Spinal cord (tissue), 10 donors: ENCODE measurements at places on chromosomes 1 and 21. TPM values are rescaled to one million over a fixed set of nuclear protein-coding genes. Genes with fewer than 3 reads are reported as not detected.

- DNase-seq = no peak
These were observed 19.7 kb downstream of the YARS1 start for GRCh38 chr1:32797456-32797855.

Gene CLEC20A
- total RNA-seq = not detected

Gene ATAD3C
- 0.72 TPM for total RNA-seq

Gene ITLN1
- 1.1 TPM for total RNA-seq

Gene ACKR1
- 6.1 TPM for total RNA-seq

DNA sequence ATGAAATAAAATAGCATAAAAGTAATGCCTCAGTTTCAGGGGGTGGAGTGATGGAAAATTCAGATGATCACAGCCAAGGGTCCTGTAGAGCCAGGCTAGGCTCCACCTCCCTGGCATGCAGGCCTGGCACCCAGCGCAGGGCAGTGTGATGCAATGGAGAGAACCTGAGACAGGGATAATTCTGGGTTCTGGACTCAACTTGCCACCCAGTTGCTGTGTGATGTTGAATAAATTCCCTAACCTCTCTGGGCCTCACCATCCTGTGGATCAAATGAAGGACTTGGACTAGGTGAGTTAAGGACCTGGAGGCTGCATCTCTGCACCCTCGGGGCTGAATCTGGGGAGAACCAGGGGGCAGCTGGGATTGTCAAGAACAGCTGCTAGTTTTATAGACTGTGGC, 17.0 kb downstream of the PADI2 start:
- DNase-seq = no peak

DNA sequence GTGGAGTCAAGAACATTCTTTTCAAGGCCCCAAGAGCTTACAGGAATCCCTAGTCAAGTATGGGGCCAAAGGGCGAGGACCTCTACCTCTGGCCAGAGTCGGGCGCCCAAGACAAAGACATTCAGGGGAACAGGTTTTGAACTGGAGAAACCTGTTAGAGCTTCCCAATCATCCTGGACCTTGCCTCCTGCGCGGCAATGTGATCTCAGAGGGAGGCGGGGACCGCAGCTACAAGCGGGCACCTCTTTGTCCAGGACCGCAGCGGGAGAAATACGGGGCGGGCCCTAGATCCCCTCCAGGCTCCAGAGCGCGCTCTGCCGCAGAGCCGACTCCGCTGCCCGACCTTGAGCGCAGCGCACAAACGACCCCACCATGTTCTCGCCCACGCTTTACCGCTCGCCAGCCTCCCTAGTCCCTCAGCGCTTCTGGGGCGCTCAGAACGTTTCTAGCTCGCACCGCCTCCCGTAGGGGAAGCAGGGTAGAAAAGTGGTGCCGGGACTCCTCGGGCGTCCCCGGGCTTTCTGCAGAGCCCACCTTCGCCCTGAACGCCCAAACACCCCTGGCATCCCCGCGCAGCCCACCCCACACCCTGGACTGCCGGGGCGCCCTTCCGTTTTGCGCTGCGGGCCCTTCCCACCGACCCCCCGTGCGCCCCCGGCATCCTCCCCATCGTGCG, 28.1 kb downstream of the RABIF start:
- DNase-seq = no peak

DNA sequence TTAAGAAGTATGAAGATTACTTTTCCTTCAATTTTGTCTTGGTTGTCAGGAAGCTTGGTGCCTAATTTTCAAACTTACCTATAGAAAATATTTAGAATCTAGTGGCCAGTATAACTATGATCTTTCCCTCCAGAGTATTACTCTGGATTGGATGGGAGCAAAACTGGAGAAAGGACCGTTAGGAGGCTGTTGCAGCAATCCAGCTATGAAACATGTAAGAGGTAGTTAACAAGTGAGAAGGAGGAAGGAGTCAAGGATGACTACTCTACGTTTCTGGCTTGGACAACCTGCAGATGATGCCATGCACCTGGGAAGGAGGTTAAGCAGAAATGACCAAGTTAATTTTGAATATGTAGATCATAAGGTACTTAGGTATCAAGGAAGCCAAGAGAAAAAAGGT, 3.5 kb upstream of the ACP6 start:
- DNase-seq = no peak

DNA sequence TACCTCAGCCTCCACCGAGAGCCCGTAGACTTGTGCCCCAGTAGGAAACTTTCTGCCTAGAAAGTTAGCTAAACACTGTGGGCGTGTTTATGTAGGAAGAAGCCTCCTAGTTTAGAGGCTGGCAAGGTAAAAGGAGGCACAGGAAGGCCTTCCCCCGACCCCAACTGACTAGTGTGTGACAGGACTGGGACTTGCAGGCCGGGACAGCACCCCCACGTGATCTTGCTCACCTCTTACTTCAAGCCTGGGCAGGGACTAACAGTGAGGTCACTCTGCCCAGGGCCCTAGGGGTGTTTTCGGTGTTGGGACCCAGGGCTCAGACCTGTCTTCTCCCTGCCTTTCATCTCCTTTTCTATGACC, 392 bp upstream of the TAGLN2 start:
- no peak for DNase-seq

DNA sequence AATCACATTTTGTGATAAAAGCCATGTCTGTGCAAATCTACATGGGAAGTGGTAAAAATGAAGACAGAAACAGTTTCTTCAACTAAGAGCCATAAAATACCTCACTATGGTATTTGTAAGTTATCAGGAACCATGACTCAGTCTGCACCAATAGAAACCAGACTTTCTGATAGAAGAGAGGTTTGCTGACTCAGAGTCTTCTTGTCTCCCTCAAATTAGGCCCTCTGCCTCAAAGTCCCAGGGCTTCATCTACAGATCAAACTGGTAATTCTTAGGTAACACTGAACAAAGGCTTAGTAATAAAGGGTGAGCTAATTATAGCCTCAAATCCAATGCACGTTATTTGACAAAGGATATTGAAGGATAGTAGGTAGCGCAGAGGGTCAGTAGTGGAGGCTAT, 30.9 kb upstream of the SSX2IP start:
- no peak for DNase-seq

Gene CYP4Z1
- total RNA-seq = 1.1 TPM

GRCh38 chr1:233427907-233428306, 100.4 kb downstream of the MAP3K21 start:
- DNase-seq = no peak

Gene PARP1
- total RNA-seq = 156 TPM

- no peak for DNase-seq
These were observed 32.7 kb upstream of the MTR start for GRCh38 chr1:236762410-236762809.

DNA sequence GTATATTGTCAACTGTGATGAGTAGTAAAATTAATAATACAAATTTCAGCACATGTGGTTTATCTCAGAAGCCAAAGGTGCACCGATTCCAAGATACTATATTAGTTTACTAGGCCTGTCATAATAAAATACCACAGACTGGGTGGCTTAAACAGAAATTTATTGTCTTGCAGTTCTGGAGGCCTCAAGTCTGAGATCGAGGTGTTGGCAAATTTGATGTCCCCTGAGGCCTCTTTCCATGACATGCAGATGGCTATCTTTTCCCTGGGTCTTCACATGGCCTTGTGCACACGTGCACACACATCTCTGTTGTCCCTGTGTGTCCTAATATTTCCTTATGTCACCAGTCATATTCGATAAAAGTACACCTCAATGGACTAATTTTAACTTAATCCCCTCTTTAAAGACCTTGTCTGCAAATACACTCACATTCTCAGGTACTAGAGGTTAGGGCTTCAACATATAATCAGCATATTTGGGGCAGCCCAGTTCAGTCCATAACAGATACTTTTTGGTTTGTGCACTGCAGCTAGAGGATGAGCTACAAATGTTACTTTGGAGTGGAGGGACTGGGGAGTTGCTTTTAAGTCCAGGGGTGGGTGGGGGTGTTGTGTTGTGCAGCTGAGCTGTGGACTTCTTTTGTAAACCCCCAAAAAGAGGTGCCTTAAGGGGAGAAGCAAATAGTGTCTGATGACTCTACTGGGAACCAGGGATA, 21.4 kb downstream of the TSNAX start:
- no peak for DNase-seq

GRCh38 chr1:17544776-17545350, 5.4 kb downstream of the ARHGEF10L start:
- no peak for DNase-seq

GRCh38 chr1:220013497-220013896, 32.8 kb downstream of the EPRS1 start:
- DNase-seq = no peak

- DNase-seq = no peak
These were observed 54.2 kb downstream of the NMNAT2 start for GRCh38 chr1:183363972-183364371.

Gene LCE1E
- not detected for total RNA-seq
